ENCODE measurements at places on chromosomes 7 and 10.

DNA sequence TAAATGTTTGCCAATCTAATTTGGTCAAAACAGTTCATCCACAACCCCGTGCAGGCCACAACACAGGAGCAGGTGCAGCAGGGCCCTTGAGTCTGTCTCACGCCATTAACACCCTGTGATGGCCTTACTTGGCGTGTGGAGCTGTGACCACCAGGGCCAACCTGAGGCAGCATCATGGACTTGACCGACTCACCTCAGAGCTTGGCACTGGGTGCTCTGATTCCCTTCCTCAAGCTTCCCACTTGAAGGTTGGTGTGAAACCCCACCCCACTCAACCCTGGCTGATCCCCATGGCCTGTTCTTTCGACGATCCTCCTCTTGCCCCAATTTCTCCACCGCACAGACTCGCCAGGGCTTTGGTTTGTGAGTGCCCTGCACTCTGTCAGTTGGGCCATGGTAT, 623.1 kb downstream of the PTPRN2 start:
- DNase-seq = no peak

DNA sequence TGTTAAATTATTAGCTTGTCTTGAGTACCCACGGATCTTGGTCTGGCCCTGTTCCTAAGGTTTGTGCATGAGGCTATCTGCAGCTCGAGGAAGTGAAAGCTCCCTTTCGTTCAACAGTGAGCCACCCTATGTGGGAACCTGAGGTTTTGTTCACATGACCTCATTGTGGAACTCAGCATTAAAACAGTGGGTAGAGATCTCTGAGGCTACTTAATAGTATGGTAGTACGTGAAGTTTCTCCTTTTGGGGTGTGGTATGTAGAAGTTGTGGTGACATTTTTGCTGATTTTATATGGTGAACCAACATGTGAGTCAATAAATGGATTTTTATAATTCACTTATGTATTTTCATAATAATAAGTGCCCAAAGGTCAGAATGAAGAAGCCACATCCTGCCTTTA, 252.7 kb upstream of the FERD3L start:
- DNase-seq = no peak

DNA sequence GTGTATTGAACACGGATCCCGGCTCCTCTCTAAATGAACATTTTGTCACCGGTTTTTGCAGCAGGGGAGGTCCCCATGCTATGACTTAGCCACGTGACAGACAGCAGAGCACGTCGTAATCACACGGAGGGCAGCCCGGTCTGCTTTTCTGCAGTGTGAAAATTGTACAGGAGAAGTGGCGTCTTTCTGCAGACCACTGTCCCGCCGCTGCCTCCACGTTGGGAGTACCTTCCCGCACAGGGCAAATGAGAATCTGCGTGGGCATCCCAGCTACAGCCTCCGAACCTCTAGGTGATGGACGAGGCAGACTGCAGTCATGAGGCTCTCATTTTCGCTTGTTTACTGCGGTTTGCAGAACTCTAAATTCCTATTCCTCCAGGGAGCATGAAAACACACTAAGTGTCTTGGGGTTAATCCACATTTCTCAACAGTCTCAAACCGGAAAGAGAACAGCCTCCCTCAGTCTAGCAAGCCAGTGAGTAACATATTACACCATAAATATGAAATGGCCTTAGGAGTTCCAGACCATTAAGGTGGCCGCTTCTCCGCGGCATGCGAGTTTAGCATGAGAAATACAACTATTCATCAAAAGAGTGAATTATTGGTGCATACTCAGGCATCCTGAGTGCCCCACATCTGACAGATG, 89.8 kb downstream of the TCERG1L start:
- no peak for DNase-seq

DNA sequence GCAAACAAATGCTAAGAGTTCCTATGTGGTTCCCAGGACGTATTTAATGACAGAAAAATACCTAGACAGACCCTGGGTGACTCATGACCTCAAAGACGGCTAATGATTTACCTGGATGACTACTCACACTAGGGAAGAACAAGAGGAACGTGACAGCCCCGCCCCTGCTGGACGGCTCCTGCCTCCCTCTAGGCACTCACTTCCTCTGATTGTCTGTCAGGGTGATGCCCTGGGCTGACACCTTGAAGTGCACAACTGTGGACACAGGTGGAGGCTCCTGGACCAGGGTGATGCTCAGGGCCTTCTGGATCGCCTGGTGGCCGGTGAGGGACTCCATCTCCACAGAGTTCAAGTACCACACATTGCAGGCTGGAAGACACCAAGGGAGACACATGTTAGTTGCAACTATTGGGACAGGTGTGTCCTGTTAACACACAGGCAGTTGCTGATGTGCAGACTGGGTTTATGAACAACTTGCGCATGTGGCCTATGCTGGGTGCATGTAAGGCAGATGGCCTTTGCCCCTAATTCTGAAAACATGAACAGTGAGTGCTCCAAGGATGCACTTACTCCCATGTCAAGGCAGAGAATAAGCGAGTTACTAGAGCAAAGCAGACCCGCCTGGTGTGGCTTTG, 298.3 kb downstream of the TNS3 start:
- DNase-seq = no peak

DNA sequence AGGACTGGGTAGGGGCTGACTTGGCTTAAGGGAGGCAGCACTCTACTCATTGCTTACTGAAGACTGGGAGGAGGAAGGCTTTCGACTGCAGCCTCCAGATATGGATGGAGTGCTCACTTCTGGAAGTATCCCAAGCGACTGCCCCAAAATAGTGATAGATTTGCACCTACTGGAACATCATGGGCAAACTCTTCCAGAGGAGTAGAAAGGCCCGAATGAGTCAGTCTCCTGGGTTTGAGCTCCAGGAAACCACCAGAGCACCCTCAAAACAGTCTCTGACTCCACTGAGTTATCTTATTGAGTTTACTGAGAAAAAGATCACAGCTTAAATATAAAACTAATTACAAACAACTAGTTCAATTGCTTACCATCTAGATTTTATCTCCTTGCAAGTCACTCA, 37.2 kb upstream of the PDLIM1 start:
- no peak for DNase-seq
